Activated T-helper 1 cell treated with anti-CD3 and anti-CD28 coated beads, Interleukin-2, amount 50 U/mL, for 16 hours (primary cell): ENCODE measurements at places on chromosomes 3 and 15.

DNA sequence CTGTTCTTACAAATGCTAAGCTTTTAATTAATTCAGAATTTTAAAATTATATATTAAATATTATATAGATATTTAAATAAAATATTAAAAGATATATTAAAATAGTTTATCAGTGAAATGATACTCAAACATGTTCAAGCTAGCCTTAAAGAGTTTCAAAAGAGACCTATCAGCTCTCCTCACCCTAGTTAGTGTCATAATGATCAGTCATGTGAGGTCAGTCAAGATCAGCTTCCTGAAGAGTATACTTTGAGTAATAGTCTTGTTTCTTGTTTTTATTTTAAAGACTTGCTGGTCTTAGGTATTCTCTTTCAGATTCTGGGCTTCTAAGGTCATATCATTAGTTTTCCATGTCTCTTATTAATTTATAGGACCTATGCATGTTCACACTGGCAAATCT lies 14.5 kb downstream of the EXOG start:
- no peak for DNase-seq

- no peak for DNase-seq
These were observed 341.5 kb downstream of the EPHB1 start for GRCh38 chr3:135136361-135137100.

DNA sequence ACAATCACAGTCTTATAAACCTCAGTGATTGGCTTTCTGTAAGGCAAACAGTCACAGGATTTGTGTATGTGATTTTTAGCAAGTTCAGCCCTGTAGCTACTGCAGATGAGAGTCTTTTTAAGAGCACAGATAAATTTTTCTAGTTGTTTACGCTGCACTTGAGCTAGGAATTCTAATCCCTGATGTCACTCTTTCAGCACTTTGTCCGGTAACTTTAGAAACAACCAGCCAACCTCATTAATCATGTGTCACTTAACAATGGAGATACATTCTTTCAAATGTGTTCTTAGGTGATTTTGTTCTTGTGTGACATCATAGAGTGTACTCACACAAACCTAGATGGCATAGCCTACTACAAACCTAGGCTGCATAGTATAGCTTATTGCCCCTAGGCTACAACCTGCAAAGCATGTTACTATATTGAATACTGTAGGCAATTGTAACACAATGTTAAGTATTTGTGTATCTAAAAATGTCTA lies 36.8 kb upstream of the GOLGA6L2 start:
- DNase-seq: no peak

DNA sequence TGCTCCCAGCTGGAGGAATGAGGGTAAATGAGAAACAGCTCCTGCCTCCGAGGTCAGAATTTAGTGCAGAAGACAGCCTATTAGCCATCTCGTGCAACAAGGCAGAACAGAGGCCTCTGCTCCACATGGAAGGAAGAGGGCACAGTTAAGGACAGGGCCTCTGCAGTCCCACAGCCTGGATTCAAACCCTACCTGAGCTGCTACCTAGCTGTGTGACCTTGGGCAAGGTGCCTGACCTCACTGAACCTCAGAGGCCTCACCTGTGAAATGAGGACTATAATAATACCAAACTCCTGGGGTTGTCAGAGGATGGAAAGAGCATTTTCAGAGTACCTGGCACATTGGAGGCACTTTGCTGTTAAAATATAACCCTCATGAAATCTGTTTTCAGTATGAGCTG lies 285.7 kb upstream of the CTNNB1 start:
- DNase-seq: no peak

DNA sequence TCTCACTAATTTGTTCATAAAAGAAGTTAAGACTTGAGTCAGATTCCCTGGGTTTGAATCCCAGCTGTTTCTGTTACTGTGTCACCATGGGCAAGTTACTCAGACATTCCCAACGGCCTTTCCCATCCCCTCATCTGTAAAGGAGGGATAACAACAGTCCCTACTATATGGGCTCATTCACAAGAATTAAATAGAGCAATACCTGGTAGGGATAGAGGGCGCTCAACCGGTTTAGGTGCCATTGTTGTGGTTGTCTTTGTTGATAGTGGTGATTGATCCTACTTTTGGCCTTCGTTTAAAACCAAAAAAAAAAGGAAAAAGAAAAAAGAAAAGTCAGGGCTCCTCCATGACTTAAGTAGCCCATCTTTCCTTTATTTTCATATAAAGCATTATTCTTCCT lies 563.1 kb downstream of the GRM7 start:
- DNase-seq: no peak

- DNase-seq: no peak
These were observed 97.3 kb upstream of the ZBTB20 start for GRCh38 chr3:115244350-115244749.

DNA sequence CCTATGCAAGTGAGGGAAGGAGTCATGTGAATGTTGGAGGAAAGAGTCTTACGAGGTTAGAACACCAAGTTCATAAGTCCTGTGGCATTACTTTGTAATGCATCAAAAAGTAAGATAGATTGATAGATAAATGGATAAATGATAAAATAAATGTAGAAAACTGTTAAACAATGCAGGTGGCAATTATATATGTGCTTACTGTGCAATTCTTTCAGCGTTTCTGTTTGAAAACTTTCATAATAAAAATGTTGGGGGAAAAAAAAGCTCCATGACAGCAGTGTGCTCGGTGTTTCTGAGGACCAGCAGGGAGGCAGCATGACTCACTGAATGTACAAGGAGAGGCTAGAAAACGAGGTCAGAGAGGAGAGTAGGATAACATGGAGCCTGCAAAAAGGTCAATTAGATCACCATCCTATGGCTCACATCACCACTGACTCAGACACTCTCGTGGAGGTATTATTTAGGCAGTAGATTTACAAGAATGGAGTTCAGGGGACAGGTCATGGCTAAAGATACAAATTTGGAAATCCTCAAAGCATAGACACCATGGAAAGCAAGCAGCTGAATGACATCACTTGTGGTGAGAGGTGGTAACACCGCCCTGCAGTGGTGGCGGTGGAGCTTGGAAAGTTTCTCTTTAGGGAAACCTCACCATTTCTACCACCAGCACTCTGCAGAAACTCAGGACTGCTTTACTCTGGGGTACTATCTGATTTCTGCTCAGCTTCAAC lies 219.8 kb downstream of the CTNNB1 start:
- DNase-seq: no peak

- DNase-seq: no peak
These were observed 96.9 kb upstream of the RPL32 start for GRCh38 chr3:12938258-12938711.

GRCh38 chr3:142694225-142694624 lies 29.6 kb upstream of the TRPC1 start:
- no peak for DNase-seq

DNA sequence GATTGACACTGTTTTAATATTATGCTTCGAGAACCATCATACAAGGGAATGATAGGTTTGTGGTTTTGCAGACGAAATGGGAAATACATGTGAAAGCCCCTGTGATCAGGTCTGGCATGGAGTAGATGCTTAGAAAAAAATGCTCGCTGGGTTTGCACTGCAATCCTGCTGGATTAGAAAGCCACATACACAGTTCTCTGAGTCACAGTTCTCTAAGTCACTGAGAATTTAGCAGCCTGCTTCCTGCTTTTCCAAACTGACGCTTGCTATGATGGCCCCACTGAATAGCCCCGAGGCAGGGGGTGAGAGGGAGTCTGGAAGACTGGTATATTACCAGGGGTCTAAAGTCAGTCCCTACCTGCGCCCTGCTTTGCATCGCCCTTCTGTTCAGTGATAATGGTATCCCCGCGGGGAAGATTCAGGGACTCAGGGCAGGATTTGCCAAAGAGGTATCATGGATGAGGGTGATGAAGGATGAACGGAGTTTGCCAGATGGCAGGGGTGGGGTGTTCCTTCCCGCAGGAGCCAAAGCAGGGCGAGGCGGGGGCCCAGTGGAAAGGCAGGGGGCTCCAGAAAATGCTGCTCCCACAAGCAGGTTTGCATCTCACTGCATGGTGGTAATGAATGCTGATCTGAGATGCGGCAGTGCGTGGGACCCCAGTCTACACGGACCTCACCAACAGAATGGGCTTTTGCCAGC lies 82.3 kb downstream of the IQSEC1 start:
- DNase-seq: no peak

DNA sequence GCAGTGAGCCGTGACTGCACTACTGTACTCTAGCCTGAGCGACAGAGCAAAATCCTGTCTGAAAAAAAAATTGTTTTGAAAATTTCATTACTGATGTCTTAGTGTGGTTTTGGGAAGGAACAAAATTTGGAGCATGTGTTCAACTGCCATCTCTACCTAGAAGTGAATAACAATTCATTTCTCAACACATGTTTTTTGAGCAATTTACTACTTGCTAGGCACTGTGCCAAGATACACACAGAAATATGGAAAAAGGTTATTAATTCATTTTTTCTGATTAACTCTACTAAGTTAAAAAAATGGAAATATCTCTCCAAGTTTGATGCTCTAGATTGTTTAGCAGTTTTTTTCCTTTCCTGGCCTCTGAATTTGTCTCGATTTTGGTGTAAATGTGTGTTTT lies 5.2 kb upstream of the TCF12 start:
- no peak for DNase-seq

DNA sequence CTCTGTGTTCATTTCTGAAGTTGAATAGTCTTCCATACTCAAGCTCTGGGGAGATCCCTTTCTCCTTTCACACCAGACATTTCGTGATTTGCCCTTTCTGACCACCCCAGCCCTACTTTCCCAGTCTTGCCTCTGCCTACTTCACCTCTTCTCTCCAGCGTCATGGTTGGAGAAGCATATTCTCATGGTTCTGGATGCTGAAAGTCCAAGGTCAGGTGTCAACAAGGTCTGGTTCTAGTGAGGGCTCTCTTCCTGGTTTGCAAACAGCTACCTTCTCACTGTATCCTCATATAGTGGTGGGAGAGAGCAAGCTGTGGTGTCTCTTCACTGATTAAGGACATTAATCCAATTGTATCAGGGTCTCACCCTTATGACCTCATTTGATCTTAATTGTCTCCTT lies 169.4 kb downstream of the IGF1R start:
- DNase-seq: no peak

GRCh38 chr3:61589856-61590255 lies 28.5 kb downstream of the PTPRG start:
- DNase-seq: no peak

- no peak for DNase-seq
These were observed 6.1 kb downstream of the ZIC1 start for GRCh38 chr3:147415286-147415685.

GRCh38 chr3:176275113-176275512 lies 922.2 kb downstream of the TBL1XR1 start:
- DNase-seq: no peak

DNA sequence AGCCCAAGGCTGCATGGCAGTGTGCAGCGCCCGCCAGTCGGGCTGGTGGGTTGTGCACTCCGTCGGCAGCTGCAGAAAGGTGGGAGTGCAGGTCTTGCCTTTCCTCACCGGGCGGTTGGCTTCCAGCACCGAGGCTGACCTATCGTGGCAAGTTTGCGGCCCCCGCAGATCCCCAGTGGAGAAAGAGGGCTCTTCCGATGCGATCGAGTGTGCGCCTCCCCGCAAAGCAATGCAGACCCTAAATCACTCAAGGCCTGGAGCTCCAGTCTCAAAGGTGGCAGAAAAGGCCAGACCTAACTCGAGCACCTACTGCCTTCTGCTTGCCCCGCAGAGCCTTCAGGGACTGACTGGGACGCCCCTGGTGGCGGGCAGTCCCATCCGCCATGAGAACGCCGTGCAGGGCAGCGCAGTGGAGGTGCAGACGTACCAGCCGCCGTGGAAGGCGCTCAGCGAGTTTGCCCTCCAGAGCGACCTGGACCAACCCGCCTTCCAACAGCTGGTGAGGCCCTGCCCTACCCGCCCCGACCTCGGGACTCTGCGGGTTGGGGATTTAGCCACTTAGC lies 4.3 kb downstream of the ISL2 start:
- no peak for DNase-seq

DNA sequence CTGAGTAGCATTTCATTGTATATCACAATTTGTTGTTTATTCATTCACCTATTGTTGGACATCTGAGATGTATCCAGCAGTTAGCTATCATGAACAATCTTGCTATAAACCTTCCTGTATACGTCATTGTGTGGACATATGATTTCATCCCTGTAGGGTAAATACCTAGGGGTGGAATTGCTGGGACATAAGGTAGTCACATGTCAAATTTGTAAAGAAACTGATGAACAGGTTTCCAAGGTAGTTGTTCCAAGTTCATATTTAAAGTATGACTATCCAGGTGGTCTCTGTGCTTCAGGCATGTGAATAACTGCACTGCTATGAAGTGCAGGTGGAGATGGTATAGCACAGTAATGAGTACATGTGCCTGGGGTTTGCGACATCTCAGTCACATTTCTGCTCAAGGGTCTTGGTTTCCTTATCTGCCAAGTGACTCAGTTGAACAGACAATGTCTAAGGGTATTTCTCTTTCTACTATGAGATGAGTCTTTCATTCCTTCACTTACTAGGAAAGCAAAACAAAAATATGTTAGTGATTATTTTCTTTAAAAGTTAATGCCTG lies 229.0 kb upstream of the HES1 start:
- DNase-seq: no peak

GRCh38 chr15:38878926-38879325 lies 314.3 kb upstream of the RASGRP1 start:
- no peak for DNase-seq

DNA sequence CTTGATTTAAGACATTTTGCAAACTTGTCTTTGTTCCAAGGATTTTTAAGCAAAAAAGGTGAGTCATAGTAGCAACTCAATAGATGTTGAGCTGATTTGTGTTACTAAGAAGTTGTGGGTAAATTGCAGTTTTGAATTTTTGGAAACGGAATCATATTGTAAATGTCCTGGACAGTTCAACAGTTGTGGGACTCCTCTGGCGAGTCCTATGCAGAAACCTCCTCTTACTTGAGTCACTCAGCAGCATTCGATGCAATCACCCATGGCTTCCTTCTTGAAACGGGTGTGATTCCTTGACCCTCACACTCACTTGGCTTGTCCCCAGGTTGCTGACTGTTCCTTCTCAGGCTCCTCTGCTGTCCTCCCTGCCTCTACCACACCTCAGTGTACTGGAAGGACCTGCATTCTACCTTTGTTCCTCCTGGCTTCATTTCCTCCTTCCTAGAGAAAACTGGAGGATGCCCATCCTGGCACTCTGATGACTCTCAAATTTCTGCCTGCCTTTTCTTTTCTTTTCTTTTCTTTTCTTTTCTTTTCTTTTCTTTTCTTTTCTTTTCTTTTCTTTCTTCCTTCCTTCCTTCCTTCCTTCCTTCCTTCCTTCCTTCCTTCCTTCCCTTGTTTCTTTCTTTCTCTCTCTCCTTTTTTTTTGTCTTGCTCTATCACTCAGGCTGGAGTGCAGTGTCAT lies 52.8 kb upstream of the DGKG start:
- DNase-seq: no peak

- DNase-seq: no peak
These were observed 32.4 kb upstream of the SLC6A11 start for GRCh38 chr3:10783360-10784351.

- DNase-seq: no peak
These were observed 24.6 kb downstream of the DNAJB8 start for GRCh38 chr3:128442070-128442469.

- no peak for DNase-seq
These were observed 48.5 kb upstream of the RYR3 start for GRCh38 chr15:33262306-33262705.

DNA sequence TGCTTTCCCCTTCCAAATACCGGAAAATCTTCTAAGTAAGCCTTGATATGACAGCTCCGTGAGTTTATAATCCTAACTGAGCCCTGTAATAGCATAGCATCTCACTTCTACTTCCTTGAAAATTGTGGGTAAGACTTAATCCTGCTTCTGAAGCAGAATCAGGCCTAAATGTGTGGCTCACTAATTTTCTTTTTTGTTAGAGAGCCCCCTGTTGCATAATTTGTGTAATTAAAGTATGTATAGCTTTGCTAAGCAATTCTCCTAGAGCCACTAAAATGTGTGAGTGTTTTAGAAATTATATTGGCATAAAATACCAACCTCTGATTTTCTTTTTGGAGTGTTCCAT lies 304.4 kb downstream of the FGF12 start:
- no peak for DNase-seq
